ENCODE measurements at places on chromosomes 1 and 21.
A peak's percentile ranks its signal among the peaks of the same experiment; 100 is the strongest.

GRCh38 chr1:53585565-53585964 lies 126.4 kb downstream of the DMRTB1 start:
- no peak for DNase-seq

GRCh38 chr1:7379441-7379971 lies 391.6 kb upstream of the VAMP3 start:
- no peak for DNase-seq

DNA sequence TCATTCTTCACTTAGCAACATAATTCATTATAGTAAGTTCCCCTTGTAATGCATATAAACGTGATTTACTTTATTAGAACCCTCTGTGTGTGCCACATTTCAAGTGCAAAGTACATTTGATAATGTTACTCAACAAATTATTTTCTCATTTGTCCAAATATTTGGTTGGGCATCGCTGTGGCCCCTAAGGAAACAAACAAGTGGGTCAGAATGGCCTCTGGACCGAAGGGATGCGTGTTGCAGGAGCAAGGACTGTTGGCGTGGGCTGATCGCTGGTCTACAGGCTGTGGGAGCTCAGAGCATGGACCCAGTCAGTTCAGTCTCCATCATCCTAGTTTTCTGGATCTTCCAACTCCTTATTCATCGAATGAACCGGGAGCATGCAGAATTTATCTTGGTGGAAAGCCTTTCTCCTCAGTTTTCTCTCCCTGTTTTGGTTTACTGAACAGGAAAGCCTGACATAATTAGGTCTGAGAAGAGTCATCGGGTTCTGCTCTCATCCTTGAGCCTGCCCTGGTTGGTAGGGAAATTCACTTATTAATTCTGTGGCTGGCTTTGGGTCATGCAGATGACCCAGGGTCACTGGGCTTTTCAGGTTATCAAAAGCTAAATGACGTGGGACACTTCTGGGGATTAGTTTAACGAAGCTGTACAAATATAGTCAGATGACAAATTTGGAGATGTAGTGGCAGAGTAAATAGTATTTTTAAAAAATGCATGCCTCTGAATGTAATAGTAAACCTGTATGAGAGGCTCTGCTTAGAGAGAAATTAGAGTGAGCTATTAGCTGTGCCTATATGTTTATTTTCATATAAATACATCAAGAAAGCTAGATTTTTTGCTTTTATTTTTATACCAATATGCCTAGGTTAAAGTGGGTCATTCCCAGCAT lies 200.2 kb downstream of the SDCCAG8 start:
- DNase-seq: no peak

- DNase-seq: no peak
Observed at GRCh38 chr1:205920159-205920558, 23.1 kb downstream of the SLC26A9 start.

- no peak for DNase-seq
Observed at GRCh38 chr1:29057700-29058099, 66.0 kb downstream of the TMEM200B start.

- no peak for DNase-seq
Observed at GRCh38 chr21:32035617-32036016, 162.8 kb downstream of the HUNK start.

DNA sequence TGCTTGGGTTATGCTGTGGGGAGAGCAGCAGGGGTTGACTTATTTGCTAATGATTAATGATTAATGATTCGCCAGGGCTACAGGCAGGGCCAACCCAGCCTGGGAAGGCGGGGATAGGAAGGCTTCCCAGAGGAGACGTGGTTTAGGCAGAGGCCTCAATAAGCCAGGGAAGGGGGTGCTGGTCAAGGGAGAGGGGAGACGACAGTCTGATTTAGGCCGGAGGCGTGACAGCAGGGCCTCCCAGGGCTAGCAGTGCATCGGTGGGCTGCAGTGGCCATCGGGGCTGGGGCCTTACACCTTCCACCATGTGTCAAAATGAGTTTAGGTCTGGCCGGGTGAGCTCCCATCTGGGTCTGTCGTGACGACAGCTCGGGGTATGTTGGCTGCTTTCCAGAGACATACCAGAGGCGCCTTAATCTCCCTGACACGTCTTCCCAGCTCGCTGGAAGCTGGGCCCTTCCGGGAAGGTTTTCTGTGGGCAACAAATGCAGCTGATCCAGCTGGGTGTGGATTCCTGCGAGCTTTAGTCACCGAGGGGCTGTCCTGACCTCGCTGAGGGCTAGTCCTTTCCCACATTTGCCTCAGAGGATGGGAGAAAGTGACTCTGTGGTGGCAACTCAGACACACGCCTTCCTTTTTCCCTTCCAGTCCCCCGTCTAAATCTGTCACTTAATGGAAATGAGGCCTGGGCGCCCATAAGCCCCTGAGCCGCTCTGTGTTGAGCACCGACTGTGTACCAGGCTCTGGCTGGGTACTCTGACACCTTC lies 3.7 kb upstream of the SLC1A7 start:
- no peak for DNase-seq

- DNase-seq: no peak
Observed at GRCh38 chr1:95407886-95408291, 173.9 kb downstream of the RWDD3 start.

DNA sequence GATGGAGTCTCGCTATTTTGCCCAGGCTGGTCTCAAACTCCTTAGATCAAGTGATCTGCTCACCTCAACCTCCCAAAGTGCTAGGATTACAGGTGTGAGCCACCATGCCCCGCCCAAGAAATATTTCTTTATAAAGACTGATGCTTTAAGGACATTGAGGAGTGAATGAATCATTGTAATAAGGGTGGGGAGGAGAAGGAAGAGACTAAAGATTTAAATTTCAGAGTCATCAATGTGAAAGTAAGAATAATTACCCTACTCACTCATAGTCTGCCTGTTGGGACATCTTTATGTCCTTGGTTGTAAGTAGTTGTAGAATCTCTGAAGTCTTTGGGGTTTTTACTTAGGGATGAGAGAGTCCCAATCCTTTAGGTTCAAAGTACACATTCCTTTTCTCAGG lies 7.3 kb downstream of the KDM1A start:
- no peak for DNase-seq

DNA sequence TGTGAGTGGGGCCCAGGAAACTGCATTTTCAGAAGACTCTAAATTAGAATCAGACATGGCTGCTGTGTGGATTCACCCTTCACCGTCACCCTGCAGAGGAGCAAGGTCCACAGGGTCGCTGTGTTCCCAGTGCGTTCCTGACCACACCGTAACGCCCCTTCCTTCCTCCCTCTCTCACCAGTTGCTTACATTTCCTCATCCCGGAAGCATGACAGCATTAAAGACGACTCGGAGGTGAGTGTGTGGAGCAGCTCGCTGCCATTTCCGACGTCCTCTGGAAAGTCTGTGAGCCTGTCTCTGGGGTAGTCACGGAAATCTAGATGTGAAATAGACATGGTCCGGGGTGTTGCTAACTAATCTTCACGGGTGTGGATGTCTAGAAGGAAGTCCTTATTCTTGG lies 45.9 kb downstream of the FAAP20 start:
- DNase-seq: peak; percentile 24

DNA sequence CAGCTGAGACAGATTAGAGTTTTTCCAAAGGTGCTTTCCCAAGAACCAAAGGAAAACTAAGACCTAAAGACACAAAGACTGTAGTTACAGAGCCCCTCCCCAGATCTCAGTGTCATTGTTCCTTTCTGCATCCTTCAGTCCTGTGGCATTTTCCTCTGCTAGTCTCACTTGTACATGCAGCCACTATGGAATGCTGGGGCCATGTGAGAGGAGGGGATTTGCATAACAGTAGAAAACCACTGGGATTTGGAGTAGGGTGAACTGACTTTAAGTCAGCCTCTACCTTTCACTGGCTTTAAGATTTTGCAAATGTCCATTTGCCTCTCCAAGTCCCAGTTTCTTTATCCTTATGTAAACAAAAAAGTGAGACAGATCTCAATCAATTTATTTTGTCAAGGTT lies 119.4 kb upstream of the F3 start:
- no peak for DNase-seq

GRCh38 chr1:218274511-218274910 lies 10.6 kb upstream of the RRP15 start:
- DNase-seq: no peak
